NCI-H1436 (cell line): ENCODE measurements at places on chromosomes 6 and 20.

DNA sequence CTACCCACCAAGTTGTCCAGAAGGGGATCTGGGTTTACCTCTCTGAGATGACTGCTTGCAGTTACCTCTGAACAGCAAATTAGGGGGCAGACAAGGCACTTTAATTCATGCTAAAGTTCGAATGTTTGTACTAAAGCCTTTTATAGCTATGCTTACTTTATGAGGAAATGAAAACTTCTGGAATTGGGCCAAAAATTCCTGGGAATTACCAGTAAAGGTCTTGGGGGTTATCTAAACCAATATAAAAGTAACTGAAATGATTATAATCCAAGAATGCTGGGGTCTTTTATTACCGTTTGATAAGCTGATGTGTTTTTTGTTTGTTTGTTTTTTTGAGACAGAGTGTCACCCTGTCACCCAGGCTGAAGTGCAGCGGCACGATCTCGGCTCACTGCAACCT is 7.9 kb upstream of the LZTS3 start:
- no peak for DNase-seq

GRCh38 chr6:79073888-79074287 is 4.2 kb downstream of the PHIP start:
- no peak for DNase-seq

DNA sequence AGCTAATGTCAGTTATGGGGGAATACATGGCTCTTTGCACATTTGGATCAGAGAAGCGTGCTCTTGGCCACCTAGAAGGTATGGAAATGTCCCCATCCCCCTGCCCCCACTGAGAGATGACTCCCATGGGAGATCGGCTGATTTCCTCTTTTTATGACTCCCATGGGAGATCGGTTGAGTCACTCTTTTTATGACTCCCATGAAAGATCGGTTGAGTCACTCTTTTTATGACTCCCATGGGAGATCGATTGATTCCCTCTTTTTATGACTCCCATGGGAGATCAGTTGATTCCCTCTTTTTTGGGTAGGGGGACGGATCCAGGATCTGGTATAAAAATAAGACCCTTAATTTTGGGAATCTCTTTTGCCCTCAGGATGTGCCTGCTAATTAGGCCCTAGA is 10.3 kb upstream of the TAAR9 start:
- peak; percentile 43 for DNase-seq

DNA sequence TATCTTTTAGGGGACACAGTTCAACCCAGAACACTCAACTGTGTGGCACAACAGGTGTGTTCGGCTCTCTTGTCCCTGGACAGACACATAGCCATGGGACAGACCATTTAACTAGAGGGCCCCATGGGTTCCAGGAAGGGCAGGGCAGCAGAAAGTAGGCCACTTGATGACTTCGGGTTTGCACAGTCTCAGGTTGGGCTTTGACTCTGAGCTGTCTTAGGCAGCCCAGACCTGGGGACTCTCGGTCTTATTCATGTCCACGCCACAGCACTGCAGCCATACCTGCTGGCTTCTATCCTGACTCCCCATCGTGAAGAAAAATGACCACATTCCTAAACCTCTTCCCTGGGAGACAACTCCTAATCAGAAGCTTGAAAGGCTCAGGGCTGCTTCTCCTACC is 146.1 kb upstream of the AKAP12 start:
- no peak for DNase-seq

- DNase-seq = no peak
Observed at GRCh38 chr20:17885544-17885943, 83.0 kb downstream of the SNX5 start.

DNA sequence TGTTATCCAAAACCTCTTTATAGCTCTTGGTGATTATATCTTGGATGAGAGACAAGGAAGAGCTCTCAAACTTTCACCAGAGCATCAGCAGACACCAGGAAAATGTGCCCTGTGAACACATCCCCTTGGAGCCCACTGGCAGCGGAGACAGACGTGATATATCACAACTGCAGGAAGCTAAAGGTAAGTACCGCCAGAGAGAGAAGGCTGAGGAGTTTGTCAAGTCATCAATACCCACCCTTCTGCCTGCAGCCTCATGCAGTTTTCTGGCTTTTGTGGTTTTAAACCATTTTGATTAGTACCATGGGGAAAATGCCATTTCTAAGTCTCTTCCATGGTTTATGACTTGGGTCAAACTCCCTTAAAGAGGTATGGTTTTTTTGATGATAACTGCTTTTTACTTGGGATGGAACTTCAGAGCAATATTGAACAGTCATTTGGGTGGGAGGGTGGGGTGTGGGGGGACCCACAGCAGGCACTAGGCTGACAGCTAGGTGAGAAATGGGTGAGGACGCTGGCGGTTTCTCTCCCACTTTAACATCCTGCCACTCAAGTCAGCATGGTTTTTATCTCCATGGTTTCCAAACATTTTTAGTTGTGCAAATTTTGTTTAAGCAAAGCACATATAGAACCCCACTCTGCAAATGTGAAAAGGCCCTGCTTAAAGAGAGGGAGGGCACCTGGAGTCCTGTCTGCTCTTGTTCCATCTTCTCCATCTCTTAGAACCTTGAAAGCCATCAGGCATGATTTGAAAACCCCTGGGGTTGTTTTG is 108.4 kb downstream of the SCML4 start:
- DNase-seq = no peak

GRCh38 chr6:72620871-72621290 is 983 bp upstream of the KCNQ5 start:
- no peak for DNase-seq

GRCh38 chr20:49573900-49574416 is 6.0 kb upstream of the PTGIS start:
- no peak for DNase-seq

DNA sequence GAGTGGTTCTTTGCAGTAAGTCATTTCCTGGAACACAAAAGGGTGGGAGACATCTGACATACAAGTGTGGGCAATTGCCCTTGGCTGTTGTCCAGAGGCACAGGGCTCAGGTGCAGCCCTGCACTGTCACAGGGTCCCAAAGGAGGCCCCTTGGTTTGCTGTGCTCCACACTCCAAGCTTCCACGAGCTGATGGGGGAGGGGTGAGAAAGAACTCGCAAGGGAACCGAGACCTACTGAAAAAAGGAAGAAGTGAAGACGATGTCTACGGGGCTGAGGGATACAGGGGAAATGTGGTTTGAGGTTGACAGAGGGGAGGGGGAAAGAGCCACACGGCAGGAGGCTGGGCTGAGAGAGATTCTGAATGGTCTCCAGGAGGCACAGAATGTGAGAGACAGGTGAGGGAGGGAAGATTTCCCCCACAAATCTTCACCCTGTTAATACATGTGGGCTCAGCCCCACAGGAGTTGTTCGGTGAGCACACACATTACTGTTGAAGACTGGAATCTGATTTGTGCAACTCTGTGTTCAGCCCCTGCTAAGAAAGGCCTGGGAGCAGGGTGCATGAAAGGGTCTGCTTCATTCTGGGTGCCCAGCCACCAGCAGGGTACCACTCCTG is 123.4 kb downstream of the LY86 start:
- DNase-seq = peak; percentile 18

DNA sequence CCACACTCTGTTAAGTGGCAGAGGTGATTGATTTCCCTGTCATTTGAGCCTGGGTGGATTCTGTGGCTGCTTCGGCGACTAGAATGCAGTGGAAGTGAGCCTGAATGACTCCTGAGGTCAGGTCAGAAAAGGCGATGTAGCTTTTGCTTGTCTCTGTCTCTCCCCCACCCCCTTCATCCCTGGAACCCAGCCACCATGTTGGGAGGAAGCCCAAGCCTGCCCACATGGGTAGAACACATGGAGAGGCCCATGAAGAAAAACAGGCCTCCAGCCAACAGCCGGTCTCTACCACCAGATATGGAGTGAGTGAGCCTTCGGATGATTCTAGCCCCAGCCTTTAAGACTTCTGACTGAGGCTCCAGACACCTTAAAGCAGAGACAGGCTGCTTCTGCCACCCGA is 181.0 kb downstream of the TFAP2C start:
- no peak for DNase-seq

DNA sequence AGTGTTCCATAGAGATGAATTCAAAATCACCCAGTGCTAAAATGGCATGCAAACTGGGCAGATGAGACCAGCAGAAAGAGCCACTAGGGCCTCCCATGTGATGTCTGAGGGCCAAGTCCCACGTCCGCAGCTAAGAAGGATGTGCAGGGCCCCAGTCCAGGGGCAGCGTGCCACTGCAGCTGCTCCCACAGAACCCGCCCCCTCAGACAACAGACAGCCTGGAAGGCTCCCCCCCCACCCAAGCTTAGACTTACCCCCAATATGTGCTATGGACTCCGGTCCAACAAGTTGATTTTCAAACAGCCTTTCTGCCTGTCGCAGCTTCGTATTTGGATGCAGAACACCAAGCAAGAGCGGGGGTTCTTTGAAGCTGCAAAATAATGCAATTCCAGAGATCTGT is 14.0 kb downstream of the APMAP start:
- DNase-seq = no peak

DNA sequence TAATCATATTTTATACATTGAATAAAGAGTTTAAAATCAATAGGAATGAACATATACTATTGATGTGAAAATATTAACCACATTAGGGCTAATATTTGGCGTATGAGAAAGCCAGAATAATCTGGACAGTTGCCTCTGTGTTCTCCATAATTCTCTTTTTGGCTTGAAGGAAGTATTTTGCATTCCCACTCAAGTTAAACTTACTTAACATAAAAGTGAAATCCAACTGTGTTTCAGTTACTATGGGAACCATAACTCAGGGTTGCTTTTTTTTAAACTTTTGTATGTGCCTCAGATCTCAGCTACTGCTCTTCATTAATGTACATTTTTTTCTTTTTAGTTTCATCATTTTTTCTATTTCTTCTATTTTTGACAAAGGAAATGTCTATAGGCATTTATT is 479.8 kb downstream of the NKAIN2 start:
- no peak for DNase-seq

- DNase-seq = no peak
Observed at GRCh38 chr6:131744432-131745287, 33.8 kb upstream of the CTAGE9 start.

DNA sequence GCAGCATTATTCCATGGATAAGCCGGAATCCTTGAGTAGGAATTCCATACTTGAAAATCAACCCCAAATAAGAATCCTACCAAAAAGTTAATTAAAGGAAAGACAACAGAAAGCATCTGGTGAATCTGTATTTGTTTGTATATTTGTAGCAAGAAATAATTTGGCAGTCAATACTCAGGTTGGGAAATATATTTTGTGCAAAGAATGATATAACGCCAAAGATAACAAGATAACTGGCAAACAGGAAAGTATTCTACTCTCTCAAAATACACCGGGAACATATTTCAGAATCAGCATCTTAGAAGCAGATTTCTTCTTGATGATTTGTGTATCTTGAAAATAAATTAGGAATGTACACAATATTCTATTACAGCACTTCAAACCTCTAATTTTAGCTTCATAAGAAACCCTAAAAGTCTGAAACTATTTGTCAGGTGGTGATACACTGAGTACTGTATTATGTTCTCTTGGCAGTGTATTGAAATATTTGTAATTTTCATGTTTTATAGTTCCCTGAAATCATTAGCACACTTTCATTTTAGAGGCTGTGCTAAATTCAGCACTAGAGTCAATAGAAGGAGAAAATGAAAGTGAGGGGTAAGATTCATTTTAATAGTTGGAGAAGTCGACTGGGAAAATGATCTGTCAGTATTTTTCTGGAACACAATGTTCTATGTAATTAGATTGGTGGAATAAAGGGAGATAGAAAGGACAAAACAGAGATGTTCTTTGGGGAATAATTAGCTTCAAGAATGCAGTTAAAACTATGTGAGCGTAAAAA is 879.7 kb upstream of the GJE1 start:
- no peak for DNase-seq

- DNase-seq = no peak
Observed at GRCh38 chr20:34200023-34200422, 41.2 kb upstream of the ASIP start.

GRCh38 chr6:20227350-20227749 is 15.1 kb upstream of the MBOAT1 start:
- no peak for DNase-seq

DNA sequence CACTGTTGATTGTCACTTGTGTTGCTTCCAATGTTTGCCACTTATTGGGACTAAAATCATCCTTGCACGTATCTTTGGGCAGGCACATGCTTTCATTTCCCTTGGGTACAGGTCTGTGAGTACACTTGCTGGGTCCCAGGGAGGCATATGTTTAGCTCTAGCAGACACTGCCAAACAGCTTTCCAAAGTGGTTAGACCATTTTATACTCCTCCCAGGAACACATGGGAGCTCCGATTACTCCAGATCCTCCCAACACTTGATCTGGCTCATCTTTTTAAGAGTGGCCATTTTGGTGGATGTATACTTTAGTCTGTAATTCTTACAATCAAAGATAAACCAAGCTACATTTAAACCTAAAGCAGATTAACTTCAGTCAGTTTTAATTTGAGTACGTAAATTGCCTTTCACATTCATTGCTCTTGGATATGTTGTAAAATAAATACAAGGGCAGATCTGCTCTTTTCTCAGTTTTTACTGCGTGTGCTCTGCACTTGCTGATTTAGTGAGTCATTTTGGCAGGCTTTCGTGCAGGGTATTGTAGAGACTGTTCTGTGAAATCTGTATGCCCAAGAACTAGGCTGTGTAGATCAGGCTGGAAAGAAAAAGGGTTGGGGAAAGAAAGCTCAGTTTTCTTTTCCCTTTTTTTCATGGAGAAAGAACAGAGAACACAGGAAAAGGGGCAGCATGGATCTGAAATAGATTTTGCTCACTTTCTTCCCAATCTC is 19.5 kb downstream of the SLC22A1 start:
- no peak for DNase-seq

GRCh38 chr6:80639181-80639629 is 532.7 kb downstream of the BCKDHB start:
- peak; percentile 74 for DNase-seq

DNA sequence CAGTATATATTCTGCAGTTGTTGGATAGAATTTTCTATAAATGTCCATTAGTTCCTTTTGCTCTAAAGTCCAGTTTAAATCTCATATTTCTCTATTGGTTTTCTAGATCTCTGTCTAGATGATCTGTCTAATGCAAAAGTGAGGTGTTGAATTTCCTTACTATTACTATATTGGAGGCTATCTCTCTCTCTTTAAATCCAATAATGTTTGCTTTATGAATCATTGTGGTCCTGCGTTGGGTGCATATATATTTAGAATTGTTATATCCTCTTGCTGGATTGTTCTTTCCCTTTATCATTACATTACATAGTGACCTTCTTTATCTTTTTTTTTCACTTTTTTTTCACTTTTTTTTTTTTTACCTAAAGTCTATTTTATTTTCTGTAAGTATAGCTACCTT is 208.5 kb upstream of the ASCC3 start:
- DNase-seq = no peak

- no peak for DNase-seq
Observed at GRCh38 chr6:12595161-12595811, 121.3 kb upstream of the PHACTR1 start.
